Astrocyte (in vitro differentiated cells and primary cell): ENCODE measurements at places on chromosomes 11 and 22. TPM values are rescaled to one million over a fixed set of nuclear protein-coding genes. Genes with fewer than 3 reads are reported as not detected.

LARGE1 gene
- total RNA-seq = 88.9 and 92.6 TPM in 2 replicates

RIMBP3B gene
- total RNA-seq = 0.12 and 0.16 TPM in 2 replicates

UBQLNL gene
- 0.27 TPM in 1 of 2 replicates, not detected in the other for total RNA-seq

ESAM gene
- 9.4 and 22.0 TPM in 2 replicates for total RNA-seq

FGF4 gene
- not detected in 2 replicates for total RNA-seq

OR5P2 gene
- total RNA-seq = 1.2 and 1.4 TPM in 2 replicates

- H3K4me3 ChIP-seq = no peak overlapping the region
- peaks cover 7% of the 10 kb centered on the region for H3K27me3 ChIP-seq
- H3K36me3 ChIP-seq = no peaks in the 10 kb centered on the region
- H3K4me1 ChIP-seq = no peaks in the 10 kb centered on the region
- no peak overlapping the region for H3K27ac ChIP-seq
These were observed 7.0 kb upstream of the MPPED1 start for GRCh38 chr22:43404673-43405385.

DNA sequence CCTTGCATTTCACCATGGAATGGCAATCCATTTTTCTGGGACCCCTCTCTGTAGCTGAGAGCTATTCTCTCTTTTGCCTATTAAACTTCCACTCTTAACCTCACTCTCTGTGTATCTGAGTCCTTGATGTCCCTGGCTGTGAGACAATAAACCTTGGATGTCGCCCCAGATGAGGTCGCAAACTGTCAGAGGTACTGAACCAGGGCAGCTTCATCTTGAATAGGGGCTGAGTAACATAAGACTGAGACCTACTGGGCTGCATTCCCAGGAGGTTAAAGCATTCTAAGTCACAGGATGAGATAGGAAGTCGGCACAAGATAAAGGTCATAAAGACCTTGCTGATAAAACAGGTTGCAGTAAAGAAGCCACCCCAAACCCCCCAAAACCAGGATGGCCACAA lies 68.0 kb downstream of the RSF1 start:
- no peak overlapping the region for H3K4me3 ChIP-seq
- H3K27ac ChIP-seq = no peak overlapping the region
- no peaks in the 10 kb centered on the region for H3K27me3 ChIP-seq
- peaks cover 2% of the 10 kb centered on the region for H3K36me3 ChIP-seq

DNA sequence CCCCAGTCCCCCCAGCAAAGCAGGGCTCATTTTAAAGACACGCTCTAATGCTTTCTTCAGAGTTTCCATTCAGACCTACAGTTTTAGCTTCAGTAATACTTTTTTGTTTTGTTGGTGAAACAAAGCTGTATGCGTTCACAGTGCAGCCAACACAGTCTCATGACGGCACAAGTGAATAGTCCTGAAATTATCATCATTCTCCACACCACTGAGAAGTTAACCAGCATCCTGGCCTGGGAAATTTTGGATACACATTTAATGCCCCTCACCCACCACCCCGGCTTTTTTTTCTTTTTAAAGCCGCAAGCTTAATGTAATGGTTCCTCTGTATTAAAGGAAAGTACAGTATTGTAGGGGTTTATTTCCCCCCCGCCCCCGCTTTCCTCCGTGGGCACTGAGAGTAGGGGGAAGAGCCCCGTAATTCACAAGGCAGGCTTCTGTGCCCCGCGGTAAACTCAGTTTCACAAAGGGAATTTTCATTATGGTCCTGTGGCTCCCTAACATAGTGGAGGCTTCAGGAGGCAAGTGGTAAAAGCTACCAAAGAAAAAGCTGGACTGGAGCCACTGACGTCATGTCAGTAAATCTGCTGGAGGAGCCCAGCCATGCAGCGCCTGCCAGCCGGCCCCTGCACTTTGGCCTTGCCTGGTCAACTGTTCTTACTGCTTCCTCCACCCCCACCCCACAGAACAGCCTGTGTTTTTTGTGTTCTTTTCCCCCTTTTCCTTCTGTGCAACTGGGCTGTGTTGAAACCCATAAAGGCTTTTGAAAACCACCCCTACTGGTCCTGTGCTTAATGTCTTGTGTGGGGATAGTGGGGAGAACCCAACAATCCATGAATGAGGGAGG lies 18.2 kb downstream of the TEAD1 start:
- H3K36me3 ChIP-seq = no peaks in the 10 kb centered on the region
- peaks cover 77% of the 10 kb centered on the region for H3K4me1 ChIP-seq
- peak; percentile 94 for DNase-seq
- no peaks in the 10 kb centered on the region for H3K27me3 ChIP-seq
- peak overlapping the region; percentile 97 for H3K27ac ChIP-seq

GRCh38 chr11:103483996-103484395 lies 374.8 kb downstream of the DYNC2H1 start:
- no peaks in the 10 kb centered on the region for H3K4me1 ChIP-seq
- no peak overlapping the region for H3K27ac ChIP-seq
- DNase-seq = no peak
- H3K27me3 ChIP-seq = no peaks in the 10 kb centered on the region
- no peak overlapping the region for H3K4me3 ChIP-seq

DNA sequence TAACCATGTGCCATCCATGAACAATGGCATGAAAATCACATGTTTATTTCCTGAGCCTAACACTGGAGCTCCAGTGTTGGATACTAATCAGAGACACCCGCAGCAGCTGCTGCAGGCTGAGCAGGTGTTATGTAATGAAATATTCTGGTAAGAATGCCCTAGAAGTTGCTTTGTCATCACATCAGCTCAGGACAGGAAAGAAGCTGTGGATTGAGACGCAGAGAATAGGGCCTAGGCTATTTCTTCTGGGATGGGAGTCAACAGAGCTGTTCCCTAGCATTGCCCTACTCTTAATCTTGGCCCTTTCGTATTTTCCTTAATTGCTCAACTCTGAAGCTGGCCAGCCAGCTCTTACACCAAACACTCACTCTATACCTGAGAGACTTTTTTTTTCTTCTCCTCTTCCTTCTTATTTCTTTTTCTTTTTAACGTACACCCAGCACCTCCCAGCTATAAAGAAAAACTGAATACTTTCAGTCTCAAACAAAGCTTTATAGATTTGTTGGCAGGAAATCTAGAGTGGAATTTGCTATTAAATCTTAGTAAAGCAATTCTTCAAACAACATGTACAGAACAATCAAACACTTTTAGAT lies 31.9 kb downstream of the RASSF10 start:
- no peak overlapping the region for H3K27ac ChIP-seq
- no peak overlapping the region for H3K4me3 ChIP-seq
- DNase-seq = no peak
- H3K4me1 ChIP-seq = no peaks in the 10 kb centered on the region
- H3K36me3 ChIP-seq = no peaks in the 10 kb centered on the region
- H3K27me3 ChIP-seq = peaks cover 28% of the 10 kb centered on the region

DNA sequence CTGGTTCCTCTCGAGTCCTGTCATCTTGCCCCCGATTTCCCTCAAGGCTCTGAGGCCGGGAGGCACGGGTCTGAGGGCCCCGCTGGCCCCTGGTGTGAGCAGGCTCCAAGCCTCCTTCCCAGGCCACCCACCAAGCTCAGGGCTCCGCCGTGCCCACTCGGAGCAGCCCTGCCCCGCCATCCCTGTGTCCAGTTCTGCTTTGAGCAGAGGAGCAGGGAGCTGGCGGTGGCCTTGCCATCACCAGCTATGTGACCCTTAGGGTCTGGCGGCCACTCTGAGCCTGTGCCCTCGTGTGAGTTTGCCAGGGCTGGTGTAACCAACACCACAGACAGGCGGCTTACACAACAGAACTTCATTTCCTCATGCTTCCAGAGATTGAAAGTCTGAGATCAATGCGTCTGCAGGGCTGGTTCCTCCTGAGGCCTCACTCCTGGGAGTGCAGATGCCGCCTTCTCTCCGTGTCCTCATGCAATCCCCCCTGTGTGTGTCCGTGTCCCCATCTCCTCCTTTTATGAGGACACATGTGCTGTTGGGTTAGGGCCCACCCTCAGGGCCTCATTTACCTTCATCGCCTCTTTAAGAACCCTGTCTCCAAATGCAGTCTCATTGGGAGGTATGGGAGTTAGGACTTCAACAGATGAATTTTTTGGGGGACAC lies 36.5 kb upstream of the CELSR1 start:
- H3K4me3 ChIP-seq = no peak overlapping the region
- no peak for DNase-seq
- H3K36me3 ChIP-seq = no peaks in the 10 kb centered on the region
- peaks cover 19% of the 10 kb centered on the region for H3K4me1 ChIP-seq

- H3K27me3 ChIP-seq = no peaks in the 10 kb centered on the region
- H3K36me3 ChIP-seq = peaks cover 24% of the 10 kb centered on the region
- peak overlapping the region; percentile 76 for H3K27ac ChIP-seq
- peaks cover 16% of the 10 kb centered on the region for H3K4me1 ChIP-seq
- no peak overlapping the region for H3K4me3 ChIP-seq
These were observed 51.7 kb downstream of the PITPNB start for GRCh38 chr22:27867085-27867952.

DNA sequence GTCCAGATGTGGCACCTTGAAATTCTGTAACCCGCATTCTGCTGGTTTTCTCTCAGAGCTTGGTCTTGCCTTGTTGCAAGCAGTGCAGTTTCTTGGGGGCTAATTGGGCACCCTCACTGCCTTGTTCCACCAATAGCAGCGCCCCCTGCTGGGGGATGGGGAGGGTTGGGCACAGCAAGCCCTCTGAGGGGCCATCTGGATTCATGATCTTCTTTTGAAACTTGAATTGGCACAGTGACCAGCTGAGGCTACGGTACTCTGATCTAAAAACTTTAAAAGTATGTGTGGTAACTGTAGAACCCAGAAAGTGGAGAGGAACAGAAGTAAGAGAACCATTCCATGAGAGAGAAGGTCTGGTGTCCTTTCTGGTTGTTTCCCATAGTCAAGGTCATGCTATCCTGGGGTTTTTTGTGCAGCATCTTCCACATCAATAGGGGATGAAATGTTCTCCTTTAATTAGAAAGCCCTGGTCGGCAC lies 64.2 kb downstream of the MED15 start:
- H3K27ac ChIP-seq = no peak overlapping the region
- peaks cover 42% of the 10 kb centered on the region for H3K4me1 ChIP-seq
- H3K4me3 ChIP-seq = no peak overlapping the region
- peaks cover 66% of the 10 kb centered on the region for H3K36me3 ChIP-seq
- DNase-seq = no peak

DNA sequence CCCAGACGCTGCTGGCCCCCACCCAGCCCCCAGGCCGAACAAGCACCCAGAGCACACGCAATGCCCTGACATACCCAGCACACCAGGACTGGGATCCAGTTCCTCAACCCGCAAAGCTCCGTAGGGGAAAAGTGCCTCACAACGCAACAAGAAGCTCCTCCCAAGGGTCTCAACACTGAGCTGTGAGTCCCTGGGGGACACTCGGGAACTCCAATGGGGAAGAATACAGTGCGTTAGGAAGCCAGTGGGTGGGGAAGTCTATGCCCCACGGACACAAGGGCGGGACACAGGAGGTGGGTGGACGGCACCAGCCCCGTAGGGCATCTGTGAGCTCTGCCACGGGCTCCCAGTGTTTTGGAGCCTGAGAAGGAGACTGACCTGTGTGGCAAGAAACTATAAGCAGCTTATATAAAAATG lies 1.6 kb downstream of the DEAF1 start:
- peaks cover 38% of the 10 kb centered on the region for H3K4me1 ChIP-seq
- no peaks in the 10 kb centered on the region for H3K36me3 ChIP-seq
- DNase-seq = no peak

DNA sequence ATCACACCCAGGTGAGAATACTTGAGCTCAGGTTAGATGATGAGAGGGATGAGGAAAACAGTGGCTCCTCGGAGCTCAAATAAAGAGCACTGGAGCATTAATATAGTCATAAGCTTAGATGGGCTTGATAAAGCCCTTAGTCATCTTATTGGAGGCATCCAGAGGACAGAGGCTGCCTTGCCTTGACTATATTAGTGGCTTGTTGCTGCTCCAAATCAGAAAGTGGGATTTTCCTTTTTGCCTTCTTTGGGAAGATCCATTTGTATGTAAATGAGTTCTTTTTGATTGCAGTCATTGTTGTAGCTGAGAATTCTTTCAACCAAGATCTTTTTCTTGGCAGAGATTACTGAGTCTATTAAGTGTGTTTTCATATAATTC lies 18.9 kb downstream of the ADM start:
- DNase-seq = peak; percentile 68
- H3K4me1 ChIP-seq = peaks cover 54% of the 10 kb centered on the region
- no peaks in the 10 kb centered on the region for H3K36me3 ChIP-seq
- no peaks in the 10 kb centered on the region for H3K27me3 ChIP-seq
- no peak overlapping the region for H3K4me3 ChIP-seq

GRCh38 chr11:11450744-11451362 lies 97.8 kb upstream of the CSNK2A3 start:
- peaks cover 8% of the 10 kb centered on the region for H3K27me3 ChIP-seq
- peak; percentile 62 for DNase-seq
- no peak overlapping the region for H3K27ac ChIP-seq
- H3K4me3 ChIP-seq = no peak overlapping the region

DNA sequence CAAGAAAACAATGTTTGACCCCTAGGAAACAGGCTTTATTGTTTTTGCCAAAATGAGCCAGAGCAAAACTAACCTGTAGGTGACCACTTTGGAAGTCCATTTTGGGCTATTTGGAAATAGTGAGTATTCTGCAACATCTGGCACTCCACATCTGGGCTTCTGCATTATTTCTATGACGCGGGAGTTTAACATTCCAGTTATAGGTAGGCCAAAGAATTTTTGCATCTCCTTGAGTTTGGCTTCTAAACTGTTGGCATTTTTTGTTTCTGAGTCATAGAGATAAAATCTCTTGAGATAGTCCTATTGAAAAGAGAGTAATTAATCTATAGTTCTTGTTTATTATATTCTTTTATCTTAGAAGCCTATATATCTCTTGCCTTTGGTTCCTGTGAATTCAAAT lies 2.9 kb downstream of the MMP7 start:
- no peak overlapping the region for H3K27ac ChIP-seq
- no peaks in the 10 kb centered on the region for H3K27me3 ChIP-seq
- no peaks in the 10 kb centered on the region for H3K4me1 ChIP-seq
- no peaks in the 10 kb centered on the region for H3K36me3 ChIP-seq

GRCh38 chr11:1820463-1821325 lies 14.1 kb upstream of the SYT8 start:
- H3K4me1 ChIP-seq = peaks cover 3% of the 10 kb centered on the region
- no peaks in the 10 kb centered on the region for H3K36me3 ChIP-seq
- DNase-seq = peak; percentile 68
- H3K27me3 ChIP-seq = no peaks in the 10 kb centered on the region
